Lower leg skin (tissue), 4 donors: ENCODE measurements at places on chromosomes 3 and 15.

GRCh38 chr3:187130346-187131066, 8.8 kb downstream of the RPL39L start:
- no peak for DNase-seq

DNA sequence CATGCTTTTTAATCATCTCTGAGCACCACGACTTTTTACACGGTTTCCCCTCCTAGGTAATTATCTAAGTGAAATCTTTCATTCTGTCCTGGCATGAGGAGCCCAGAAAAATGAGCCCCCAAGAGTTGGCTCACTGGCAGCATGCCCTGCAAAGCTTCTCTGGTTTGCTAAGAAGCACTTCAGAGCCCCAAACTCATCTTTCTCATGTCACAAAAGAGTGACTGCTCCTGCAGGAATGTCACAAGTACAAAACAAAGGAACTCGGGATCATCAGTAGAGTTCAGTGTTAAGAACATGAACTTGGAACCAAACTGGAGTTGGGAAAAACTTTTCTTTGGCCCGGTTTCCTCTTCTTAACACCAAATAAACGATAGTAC, 123.9 kb downstream of the FOXB1 start:
- DNase-seq, result no peak

DNA sequence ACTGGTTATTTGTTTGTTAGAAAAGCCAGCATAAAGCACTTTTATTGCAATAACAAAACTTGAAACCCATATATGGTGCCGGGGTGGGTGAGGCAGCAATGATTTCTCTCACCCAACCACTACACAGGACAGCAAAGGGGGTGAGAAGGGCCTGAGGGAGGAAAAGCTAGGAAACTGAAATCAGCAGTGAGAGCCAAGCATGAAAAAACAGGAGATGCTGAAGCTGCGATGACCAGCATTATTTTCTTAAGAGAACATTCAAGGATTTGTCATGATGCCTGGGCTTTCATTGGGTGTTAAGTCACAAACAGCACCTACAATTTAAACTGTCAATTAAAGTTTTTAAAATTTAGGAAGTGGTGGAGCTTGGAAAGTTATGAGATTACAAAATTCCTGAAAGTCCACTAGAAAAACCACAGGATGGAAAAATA, 11.9 kb upstream of the TM4SF4 start:
- DNase-seq, result no peak

DNA sequence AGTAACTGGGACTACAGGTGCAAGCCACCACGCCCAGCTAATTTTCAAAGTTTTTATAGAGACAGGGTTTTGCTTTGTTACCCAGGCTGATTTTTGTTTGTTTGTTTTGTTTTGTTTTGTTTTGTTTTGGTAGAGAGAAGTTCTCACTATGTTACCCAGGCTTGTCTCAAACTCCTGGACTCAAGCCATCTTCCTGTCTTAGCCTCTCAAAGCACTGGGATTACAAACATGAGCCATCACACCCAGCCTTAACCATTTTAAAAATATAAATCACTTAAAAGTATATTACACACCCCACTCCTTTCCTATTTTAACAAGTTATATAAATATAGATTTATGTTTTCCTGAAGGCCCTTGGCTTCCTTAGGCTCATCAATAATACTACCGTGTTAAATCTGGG, 6.5 kb upstream of the DYNC1LI1 start:
- no peak for DNase-seq

GRCh38 chr3:195032106-195032759, 238.7 kb downstream of the XXYLT1 start:
- DNase-seq, result no peak

DNA sequence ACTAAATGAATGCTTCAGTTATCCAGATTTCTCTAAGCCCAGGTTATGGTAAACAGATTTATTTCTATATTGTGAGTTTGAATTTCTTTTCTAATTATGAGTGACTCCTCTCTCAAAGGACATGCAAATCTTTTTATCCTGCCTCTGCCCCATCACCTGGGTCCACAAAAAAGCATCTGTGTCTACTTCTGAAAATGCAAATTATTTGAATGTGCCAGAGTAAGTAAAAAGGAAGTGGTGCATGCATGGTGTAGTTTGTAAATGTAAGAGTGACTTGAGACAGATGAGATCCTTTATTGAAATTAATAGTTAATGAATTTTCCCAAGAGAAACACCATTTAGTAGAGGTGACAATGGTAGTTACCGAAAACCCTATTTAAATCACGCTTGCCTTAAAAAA, 26.9 kb downstream of the MCTP2 start:
- no peak for DNase-seq

DNA sequence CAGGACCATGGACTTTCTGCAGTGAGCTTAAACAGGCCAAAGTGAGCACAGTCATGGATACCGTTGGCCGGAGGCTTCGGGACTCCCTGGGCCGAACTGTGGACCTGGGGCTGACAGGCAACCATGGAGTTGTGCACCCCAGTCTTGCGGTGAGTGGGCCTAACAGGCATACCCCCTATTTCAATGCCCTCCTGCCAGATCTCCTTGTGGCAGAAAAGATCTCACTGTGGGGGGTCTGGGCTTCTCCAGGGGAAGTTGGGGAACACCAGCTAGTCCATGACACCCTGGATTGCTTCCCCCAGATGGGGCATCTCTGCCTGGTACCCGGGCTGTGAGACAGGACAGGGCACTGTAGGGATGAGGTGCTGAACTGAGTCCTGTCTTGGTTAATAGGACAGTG, 29.5 kb downstream of the ACAD9 start:
- DNase-seq, result no peak

DNA sequence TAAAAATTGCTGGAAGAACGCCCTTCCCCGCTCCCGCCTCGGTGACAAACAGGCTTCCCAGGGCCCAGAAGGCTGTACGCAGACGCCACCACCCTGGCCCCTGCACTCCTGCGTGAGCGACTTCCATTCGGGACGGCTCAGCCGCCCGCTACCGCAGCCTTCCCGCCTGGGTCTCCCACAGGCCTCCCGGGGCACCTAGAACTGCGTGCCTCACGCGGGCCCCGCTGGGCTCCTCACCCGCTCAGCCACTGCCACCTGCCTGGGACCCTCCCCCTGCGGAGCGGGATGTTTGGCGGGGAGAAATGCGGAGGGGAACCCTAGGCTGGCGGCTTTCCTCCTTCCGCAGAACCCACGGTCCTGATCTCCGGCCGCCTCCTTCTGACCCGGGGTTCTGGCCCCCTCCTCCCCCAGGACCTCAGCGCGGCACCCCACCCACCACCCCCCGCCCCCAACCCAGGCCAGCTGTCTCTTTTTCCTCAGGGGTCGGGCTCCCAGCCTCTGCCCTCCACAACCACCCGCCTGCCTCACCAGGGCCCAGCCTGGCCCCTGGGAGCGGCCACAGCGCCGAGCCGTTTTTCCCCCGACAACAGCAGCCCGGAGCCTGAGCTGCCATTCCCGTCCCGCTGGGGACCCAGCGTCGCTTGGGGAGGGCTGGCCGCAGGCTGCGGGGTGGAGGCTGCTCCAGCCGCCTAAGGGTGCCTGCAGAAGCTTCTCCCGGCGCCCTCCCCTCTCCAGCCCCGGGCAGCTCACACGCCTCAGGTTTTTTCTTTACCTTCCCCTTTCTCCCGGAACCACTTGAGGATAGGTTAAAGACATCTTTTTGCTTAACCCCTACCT, 27.6 kb upstream of the RAB7A start:
- no peak for DNase-seq

DNA sequence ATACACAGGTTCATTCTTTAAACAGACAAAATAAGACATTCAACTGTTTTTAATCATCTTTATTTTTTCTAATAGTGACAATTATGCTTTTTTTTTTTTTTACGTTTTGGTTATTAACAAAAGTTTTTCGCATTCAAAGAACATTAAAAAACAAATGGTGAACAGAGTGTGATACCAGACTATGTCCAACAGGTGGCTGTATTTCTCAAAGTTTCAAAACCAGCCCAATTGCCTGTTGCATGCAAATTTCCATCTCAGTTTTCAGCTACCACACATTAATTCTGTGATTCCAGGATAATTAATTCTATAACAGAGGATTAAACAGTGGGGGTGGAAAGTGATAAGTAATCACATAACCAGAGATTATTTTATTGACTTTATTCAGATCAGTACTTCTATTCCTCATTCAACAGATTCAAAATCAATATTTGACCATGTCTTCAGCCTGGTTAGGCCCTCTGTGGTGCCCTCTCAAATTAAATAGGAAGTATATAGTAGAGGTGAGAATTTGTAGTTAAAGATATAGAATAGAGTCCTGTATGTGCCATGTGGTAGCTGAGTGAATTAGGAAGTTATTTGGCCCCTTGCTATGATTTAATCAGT, 122.2 kb upstream of the DCBLD2 start:
- no peak for DNase-seq

DNA sequence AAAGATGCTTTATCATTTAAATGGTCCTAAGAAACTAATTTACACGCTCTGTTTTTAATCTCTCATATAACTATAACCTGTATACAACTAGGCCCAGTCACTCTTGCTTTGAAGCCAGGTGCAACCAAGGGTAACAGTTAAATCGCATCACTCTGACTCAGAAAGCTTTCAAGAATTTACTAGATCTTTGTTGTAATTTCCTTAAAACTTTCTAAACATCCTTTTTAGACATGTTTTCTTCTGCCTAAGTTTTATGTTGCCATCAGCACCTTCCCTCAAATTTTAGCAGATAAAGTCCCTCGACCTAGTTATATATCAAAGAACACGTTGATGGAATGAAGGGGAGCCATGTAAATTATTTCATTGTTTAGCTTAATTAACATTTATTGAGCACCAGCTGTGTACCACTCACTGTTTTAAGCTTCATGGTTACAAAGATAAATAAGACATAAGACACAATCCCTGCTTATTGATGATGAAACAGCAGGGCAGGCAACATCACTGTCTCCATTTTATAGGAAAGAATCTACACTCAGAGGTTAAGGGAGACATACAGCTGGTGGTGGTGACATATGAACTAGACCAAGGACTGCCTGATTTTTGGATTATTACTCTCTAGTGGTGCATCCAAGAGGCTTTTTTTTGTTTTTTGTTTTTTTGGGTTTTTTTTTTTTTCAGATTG, 101.0 kb downstream of the CD200R1L start:
- no peak for DNase-seq

GRCh38 chr3:373193-373779, 176.7 kb downstream of the CHL1 start:
- DNase-seq, result no peak

GRCh38 chr15:85755942-85756341, 38.8 kb downstream of the KLHL25 start:
- no peak for DNase-seq

DNA sequence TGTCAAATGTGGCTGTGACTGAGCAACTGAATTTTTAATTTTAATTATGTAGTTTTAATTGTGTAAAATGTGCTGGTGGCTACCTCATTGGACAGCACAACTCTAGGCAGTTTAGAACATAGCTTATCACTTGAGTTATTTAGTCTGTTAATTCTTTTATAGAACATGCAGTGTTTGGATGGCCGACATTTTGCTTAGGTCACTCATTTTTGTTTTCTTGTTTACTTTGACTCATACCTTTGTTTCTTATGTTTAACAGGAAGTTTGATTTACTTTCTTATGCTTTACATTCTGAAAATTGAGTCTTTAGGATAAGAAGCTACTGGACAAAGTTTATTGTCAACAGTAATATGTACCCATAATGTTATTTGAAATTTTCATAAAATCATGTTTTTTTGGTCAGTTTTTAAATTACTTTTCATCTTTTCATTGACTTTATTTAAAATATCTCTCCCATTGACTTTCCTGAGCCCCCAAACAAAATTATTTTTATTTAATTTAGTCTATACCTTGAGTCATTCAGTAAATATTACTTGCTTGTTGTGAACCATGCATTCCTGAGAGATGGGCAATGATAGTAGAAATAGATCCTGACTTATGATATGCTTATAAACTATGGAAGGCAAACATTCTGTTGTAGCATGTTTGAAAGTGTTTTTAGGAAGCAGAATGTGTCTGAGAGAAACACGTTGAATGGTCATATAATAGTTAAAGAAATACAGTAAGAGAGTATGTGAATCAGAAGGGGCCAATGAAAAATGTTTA, 60.6 kb downstream of the TCF12 start:
- no peak for DNase-seq

GRCh38 chr3:15359677-15360397, 27.5 kb upstream of the SH3BP5 start:
- no peak for DNase-seq

DNA sequence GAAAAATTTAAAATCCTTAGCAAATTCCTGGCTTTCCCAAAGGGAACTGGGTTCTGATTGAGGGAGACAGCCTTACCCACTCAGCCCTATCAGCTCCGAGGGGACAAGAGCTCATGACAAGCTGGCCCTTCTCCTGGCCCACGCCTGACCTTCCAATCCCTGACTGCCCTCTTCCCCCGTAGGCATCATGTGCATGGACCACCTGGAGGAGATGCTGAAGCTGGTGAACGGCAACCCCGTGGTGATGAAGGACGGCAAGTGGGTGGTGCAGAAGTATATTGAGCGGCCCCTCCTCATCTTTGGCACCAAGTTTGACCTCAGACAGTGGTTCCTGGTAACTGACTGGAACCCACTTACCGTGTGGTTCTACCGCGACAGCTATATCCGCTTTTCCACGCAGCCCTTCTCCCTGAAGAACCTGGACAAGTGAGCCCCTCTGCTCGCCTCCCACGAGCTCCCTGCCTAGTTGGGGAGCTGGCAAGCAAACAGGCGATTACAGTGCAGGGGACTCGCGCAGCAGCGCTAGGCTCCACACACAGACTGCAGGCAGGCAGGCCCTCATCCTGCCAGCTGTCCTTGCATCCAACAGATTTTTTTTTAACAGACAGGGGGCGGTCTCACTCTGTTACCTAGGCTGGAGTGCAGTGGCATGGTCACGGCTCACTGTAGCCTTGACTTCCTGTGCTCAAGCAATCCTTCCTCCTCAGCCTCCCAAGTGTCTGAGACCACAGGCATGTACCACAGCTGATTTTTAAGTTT, 16.8 kb downstream of the RPUSD3 start:
- no peak for DNase-seq

DNA sequence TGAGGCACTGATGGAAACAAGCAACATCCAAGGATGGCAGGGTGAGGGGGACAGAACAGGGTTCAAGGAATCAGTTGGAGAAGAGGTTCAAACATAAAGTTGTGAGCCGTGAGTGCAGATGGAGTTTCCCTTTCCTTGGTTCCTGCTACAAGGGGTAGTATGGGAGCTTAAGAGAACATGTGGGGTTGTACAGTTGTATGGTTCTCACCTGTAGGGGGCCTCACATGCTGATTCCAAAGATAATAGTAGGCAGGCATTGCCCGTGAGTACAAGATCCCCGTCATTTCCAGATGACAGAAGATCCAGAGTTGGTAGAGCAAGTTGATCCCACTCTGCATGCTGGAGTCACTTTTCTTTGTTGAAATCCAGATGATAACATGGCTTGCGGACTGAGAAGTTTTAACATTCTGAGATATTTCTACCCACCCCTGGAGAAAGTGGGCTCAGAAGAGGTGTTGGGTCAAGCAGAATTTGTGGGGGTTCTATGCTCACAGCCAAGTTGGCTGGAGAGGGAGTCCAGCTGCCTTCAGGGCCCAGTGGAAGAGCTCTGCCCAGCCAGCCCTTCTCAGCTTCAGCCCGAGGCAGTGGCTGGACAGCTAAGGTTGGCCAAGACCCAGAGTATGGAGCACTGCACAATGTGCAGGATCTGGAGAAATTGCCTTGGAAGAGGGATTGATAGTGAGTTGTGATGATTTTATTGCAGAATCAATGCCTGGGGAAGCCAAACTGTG, 141.8 kb downstream of the THSD4 start:
- DNase-seq, result no peak
